Kidney tubule cell (primary cell): ENCODE measurements at places on chromosomes 7 and 10.
A peak's percentile ranks its signal among the peaks of the same experiment; 100 is the strongest.

- DNase-seq, result no peak
Measured at GRCh38 chr10:62899311-62899710, 83.1 kb upstream of the EGR2 start.

GRCh38 chr7:107684947-107685463 lies 24.4 kb downstream of the SLC26A4 start:
- no peak for DNase-seq

DNA sequence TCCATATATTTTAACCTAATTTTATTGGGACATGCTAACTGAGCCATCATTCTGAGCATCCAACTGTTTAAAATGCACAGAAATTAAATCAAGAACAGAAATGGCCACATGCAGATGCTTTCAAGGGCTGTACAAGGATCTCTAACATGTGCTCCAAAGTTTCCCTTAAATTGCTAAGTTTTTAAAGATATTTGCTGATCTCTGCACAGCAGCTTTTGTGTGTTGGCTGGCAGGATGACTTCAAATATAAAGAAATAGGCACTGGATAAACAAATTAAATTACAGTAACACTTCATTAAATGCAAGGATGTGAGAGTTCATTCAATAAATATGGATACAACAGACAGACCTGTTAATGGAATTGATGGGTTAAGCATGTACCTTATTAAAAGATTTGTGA lies 148.0 kb upstream of the MEOX2 start:
- no peak for DNase-seq

DNA sequence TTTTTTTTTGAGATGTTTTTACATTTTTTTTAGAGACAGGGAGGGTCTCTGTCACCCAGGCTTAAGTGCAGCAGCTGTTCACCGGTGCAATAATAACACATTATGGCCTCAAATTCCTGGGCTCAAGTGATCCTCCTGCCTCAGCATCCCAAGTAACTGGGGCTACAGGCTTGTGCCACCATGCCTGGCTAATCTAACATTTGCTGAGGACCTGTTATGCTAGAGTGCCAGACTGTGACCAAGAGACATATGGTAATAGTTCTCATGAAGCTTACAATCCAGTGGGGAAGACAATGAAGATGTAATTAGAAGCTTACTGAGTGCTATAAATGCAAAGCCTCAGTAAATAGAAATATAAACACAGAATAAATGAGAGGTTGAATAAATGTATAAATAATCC lies 17.6 kb upstream of the ORC5 start:
- no peak for DNase-seq

GRCh38 chr7:8058852-8059251 lies 90.3 kb downstream of the GLCCI1 start:
- no peak for DNase-seq

GRCh38 chr7:142352543-142352942 lies 94.7 kb upstream of the PRSS58 start:
- no peak for DNase-seq

- DNase-seq, result no peak
Measured at GRCh38 chr10:71265618-71266146, 53.3 kb downstream of the UNC5B start.

GRCh38 chr10:114357515-114357996 lies 46.7 kb downstream of the AFAP1L2 start:
- DNase-seq, result no peak

GRCh38 chr7:37643876-37644275 lies 39.7 kb upstream of the GPR141 start:
- no peak for DNase-seq

DNA sequence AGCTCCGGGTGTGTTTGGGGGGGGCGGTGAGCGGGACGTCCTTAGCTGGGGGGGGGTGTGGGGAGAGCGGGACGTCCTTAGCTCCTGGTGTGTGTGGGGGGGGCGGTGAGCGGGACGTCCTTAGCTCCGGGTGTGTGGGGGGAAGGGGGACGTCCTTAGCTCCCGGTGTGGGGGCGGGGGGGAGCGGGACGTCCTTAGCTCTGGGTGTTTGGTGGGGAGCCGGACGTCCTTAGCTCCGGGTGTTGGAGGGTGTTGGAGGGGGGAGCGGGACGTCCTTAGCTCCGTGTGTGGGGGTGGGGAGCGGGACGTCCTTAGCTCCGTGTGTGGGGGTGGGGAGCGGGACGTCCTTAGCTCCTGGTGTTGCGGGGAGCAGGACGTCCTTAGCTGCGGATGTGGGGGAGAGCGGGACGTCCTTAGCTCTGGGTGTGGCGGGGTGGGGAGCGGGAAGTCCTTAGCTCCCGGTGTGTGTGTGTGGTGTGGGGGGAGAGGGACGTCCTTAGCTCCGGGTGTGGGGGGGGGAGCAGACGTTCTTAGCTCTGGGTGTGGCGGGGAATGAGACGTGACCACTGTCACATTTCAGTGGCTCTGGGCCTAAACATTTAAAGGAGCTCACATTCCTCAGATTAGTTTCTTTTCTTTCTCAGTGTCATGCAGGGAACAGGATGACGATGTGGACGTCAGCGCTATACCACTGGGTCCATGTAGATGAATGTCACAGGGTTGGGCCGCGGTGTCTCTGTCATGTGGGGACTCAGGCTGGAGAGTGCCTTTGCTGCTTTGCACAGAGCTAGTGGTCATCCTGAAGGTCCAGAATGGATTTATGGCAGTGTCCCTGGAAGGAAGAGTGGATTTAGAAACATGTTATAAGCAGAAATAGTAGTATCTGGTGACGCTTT lies 7.5 kb downstream of the DYNC2I1 start:
- peak; percentile 92 for DNase-seq

DNA sequence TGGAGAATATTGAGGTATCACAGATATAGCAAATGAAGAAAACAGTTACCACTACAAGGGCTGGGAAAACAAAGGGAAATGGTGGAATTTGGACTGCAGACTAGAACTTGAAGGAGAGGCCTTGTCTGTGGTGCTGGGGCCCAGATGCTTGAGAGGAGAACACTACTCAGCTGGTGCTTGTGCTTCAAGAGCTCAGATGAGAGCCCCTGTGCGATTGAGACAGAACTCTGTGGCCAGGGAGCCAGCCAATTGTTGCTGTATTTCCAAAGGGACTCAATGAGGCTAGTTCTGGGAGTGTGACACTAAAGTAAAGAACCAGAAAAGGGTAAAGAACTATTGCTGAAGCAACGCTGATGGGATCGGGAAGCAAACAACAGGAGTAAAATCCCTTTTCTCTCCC lies 406.5 kb upstream of the SEMA3D start:
- DNase-seq, result no peak

DNA sequence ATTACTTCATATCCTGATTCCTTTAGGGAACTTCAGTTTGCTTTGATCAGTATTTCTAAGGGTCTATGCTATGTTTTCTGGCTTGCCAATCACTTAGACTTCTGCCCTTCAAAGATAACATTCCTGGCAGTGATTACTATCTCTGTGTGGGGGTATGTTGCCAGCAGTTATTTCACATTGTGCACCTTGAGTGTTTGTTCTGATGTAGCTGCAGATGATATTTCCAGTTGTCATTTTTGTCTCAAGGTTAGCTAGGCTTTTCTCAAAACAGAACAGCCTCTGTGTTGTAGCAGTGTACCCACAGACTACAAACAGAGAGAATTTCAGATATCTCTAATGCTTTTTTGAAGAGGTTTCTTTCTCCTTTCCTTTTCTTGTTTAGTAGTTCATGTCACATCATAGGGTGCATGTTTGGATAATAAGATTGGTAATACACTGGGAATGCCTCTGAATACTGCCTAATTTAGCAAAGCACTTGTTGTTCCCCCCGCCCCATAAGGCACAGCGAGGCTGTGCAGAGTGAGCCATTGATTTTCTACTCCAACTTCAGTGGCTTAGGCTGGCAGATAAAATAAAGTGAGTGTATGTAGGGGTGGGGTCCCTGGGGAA lies 134.7 kb upstream of the AGR3 start:
- DNase-seq, result no peak

DNA sequence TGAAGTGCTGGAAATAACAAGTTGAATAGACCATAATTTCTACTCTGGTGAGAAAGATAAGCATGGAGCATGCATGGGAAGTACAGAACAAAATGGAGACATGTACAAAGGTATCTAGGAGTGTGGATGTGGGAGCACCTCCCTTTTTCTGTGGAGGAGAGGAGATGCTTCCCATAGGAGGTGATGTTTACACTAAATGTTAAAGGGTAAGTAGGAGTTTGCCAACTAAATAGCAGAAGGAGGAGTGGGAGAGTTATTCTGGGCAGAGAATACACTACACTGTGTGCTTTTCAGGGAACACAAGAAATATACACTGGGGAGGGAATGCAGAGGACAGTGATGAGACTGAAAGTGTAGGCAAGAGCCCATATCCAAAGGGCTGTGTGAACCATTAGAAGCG lies 21.1 kb upstream of the PANK1 start:
- DNase-seq, result no peak

GRCh38 chr7:12094365-12094921 lies 116.7 kb upstream of the TMEM106B start:
- DNase-seq, result peak; percentile 47

DNA sequence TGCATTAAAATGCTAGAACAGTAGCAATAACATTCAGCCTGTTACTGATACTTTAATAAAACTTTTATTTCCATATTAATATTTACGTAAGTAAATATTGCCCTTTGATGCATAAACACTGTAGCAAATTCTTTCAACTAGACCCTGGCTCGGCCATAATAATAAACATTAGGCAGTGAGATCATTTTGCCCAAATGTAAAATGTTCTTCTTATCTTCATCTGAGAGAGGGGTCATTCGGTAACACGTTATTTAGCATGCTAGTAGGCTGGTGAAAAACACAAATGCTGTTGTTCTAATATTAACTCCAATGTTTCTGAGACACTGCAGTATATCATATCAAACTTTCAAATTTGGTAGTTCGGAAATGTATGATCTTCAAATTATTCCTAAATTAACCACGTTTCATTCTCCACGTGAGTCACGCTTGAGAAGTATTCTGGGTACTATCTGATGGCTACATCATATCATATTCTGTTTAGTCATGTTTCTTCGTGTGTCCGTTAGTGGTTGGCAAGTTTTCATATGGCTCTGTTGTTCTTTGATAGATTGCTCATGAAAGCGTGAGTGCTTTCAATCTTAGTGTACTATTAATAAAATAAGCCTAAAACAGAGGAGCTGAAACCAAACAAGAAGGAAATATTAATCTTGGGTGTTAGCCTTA lies 145.8 kb downstream of the NSUN6 start:
- no peak for DNase-seq

- no peak for DNase-seq
Measured at GRCh38 chr10:5467207-5467535, 32.2 kb downstream of the CALML5 start.

- DNase-seq, result no peak
Measured at GRCh38 chr10:47372726-47373125, 11.4 kb downstream of the ZNF488 start.

GRCh38 chr10:91799612-91799975 lies 1.4 kb downstream of the TNKS2 start:
- peak; percentile 54 for DNase-seq

GRCh38 chr7:121275204-121275603 lies 53.6 kb upstream of the WNT16 start:
- DNase-seq, result no peak

GRCh38 chr7:46440186-46440585 lies 519.1 kb upstream of the IGFBP3 start:
- no peak for DNase-seq

- no peak for DNase-seq
Measured at GRCh38 chr7:21426286-21427181, 1.3 kb upstream of the SP4 start.

DNA sequence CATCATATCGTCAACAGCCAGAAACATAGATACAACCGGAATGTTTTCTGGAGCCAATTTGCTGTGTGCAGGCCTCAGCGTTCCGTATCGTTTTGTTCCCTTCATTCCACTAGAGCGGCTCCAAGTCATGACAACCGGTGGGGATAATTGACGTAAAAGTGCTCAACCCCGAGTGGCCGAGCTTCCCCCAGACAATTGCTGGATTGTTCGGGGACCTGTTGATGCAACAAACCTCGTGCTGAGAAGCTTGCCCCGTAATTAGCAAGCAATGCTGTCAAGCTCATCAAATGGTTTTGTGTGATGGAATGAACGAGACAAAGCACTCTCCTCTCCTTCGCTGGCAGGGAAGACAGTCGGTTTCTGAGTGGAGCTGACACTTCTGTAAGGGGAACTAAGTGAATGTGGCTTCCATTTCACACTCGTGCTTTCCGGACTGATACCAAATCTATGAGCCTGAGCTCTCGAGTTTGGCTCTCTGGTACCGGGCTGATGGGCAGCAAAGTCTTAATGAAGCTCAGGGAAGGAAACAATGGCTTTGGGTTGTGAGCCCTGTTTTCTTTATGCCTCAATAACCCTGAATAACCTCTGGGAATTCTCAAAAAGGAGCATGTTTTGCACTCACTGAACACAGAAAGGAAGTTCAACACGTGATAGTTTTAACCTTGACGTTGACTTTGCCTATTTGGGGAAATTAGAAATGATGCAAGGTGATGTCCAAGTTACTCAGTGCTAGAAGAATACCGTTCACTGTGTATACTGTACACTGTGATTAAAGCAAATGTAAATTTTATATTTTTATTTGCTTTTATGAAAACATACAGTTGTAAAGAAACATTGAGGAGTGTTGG lies 220.5 kb downstream of the BAMBI start:
- DNase-seq, result no peak

DNA sequence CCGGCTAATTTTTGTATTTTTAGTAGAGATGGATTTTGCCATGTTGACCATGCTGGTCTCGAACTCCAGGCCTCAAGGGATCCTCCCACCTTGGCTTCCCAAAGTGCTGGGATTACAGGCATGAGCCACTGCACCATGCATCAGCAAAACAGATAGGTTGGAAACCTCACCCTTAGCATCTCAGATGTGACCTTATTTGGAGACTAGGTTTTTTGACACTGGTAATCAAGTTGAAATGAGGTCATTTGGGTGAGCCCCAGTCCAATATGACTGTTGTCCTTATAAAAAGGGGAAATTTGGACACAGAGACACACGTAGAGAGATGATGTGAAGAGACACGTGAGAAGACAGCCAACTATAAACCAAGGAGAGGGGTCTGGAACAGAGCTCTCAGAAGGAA lies 42.5 kb upstream of the TPST1 start:
- DNase-seq, result no peak

- DNase-seq, result no peak
Measured at GRCh38 chr10:3186368-3186767, 13.8 kb upstream of the PITRM1 start.

DNA sequence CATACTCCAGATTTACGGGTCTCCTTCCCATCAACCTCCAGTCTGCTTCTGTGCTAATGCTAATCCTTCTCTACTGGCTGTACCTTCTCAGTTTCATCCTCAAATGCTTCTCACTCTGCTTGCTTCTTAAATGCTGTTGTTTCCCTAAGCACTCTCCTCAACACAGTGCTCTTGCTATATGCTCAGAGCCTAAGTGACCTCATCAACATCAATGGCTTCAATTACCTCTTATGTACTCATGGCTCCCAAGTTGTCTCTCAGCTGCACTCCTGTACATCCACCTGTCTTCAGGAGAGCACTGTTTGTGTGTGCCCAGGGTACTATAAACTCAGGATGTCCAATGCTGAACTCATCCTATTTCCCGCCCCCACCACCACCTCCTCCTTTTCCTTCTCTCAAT lies 22.5 kb downstream of the ELAPOR2 start:
- DNase-seq, result no peak

- no peak for DNase-seq
Measured at GRCh38 chr7:75536940-75537538, 44.9 kb downstream of the SPDYE5 start.
